ENCODE measurements at places on chromosomes 4 and X. TPM values are rescaled to one million over a fixed set of nuclear protein-coding genes. Genes with fewer than 3 reads are reported as not detected.

GRCh38 chr4:687048-687970 lies 1.6 kb downstream of the SLC49A3 start:
- no peak for DNase-seq

DNA sequence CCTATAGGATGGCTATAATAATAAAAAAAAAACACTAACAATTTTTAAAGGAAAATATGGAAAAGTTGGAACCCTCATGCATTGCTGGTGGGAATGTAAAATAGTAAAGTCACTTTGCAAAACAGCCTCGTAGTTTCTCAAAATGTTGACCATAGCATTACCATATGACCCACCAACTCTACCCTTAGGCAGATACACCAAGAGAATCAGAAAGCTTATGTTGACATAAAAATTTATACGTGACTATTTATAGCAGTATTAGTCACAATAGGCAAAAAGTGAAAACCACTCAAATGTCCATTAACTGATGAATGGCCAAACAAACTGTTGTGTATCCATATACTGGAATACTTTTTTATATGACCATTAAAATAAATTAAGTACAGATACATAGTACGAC lies 19.8 kb upstream of the FAM241A start:
- DNase-seq: no peak

GRCh38 chrX:112147206-112147605 lies 64.6 kb upstream of the TRPC5 start:
- peak; percentile 6 for DNase-seq

DNA sequence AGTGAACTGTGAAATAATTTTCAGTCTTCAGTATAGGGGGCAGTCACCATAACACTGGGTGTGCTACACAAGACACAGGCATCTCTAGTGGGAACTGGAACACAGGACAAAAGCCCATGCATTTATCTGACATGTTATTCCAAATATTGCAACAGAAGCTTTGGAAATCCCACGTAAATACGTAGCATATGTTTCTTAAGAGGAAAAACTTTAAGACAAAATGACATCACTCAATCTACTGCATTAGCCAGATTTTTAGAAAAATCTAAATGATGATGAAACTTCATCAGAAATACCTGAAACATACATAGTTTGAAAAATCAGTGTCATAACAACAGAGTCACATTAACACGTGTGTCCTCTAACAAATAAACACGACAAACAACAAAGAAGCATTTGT lies 14.5 kb downstream of the SHISA3 start:
- no peak for DNase-seq

DNA sequence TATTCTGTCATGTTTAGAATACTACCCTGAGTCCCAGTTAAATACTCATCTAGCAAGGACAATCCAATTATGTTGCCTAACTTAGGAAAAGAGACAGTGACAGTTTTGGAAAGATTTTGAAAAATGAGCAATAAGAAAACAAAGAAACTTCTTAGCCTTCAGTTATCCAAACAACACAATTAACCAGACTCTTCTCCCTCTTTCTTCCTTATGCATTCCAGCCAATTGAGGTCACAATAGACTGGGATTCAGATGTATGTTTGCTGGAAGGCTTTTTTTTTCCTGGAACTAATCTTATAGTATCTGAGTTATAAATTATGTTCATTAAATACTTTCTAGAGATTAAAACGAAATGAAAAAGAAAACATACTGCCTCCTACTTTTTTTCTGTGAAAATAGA lies 109.6 kb downstream of the GUCY2F start:
- DNase-seq: no peak

DNA sequence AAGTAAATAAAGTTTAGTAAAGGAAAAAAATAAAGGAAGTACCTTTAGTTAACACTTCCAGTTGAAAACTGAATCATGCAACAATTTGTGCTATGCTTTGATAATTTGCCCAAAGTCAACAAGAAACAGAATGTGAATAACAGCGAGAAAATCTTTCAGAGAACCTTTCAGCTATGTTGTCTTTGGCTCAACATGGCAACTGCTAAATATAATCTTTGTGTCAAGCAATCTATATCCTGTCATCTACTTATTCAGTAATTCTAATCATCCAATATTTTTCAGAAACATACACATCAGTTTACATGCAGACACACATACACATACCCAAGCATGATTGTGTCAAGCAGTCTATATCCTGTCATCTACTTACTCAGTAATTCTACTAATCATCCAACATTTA lies 136.0 kb upstream of the PABPC4L start:
- no peak for DNase-seq

PNMA6A gene
- total RNA-seq: 1.3 TPM

Data from endothelial cell (in vitro differentiated cells).